ENCODE measurements at places on chromosomes 6 and 20. TPM values are rescaled to one million over a fixed set of nuclear protein-coding genes. Genes with fewer than 3 reads are reported as not detected.

- H3K27me3 ChIP-seq: no peaks in the 10 kb centered on the region
- no peak overlapping the region for H3K4me3 ChIP-seq
- no peak overlapping the region for H3K27ac ChIP-seq
- H3K4me1 ChIP-seq: no peaks in the 10 kb centered on the region
- no peaks in the 10 kb centered on the region for H3K36me3 ChIP-seq
Measured at GRCh38 chr20:11057624-11058023, 383.8 kb upstream of the JAG1 start.

DNA sequence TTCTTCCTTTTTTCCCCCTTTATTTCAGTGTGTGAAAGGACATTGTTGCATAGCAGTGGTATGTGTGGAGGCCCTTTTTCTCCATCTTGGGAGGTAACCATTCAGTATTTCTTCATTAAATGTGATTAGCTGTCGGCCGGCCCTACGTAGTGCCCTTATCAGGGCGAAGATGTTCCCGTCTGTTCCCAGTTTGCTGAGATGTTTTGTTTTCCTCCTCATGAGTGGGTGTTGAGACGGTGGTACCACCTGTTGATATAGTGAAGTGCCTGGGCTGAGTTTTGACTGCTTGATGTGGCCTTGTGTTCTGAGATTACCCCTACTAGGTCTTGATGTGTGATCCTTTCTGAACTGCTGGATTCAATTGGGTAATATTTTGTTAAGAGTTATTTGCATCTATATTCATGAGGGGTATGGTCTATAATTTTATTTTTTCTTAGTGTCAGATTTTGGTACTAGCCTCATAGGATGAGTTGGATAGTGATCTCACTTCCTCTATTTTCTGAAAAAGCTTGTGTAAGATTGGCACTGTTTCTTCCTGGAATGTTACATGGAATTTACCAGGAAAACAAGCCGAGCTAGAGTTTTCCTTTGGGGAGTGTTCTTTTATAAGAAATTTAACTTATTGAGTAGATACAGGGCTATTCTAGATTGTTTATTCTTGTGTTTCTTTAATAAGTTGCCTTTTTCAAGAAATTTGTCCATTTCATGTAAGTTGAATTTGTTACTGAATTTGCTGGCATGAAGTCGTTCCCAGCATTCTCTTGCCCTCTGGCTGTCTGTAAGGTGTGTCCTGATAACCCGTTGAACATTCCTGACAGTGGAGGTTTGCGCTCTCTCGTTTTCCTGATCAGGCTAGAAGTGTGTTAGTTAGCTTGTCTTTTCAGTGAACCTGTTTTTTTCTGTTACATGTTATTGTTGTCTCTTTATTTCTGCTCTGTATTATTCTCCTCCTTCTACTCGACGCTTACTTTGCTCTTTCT, 4.3 kb downstream of the MTG2 start:
- DNase-seq: no peak
- no peak overlapping the region for H3K27ac ChIP-seq
- H3K27me3 ChIP-seq: no peaks in the 10 kb centered on the region
- peaks cover 15% of the 10 kb centered on the region for H3K4me1 ChIP-seq
- peaks cover 21% of the 10 kb centered on the region for H3K36me3 ChIP-seq

GRCh38 chr6:132964868-132965382, 150.6 kb downstream of the RPS12 start:
- no peaks in the 10 kb centered on the region for H3K4me1 ChIP-seq
- H3K4me3 ChIP-seq: no peak overlapping the region
- no peaks in the 10 kb centered on the region for H3K36me3 ChIP-seq
- H3K27ac ChIP-seq: no peak overlapping the region
- no peak for DNase-seq
- H3K27me3 ChIP-seq: no peaks in the 10 kb centered on the region

DNA sequence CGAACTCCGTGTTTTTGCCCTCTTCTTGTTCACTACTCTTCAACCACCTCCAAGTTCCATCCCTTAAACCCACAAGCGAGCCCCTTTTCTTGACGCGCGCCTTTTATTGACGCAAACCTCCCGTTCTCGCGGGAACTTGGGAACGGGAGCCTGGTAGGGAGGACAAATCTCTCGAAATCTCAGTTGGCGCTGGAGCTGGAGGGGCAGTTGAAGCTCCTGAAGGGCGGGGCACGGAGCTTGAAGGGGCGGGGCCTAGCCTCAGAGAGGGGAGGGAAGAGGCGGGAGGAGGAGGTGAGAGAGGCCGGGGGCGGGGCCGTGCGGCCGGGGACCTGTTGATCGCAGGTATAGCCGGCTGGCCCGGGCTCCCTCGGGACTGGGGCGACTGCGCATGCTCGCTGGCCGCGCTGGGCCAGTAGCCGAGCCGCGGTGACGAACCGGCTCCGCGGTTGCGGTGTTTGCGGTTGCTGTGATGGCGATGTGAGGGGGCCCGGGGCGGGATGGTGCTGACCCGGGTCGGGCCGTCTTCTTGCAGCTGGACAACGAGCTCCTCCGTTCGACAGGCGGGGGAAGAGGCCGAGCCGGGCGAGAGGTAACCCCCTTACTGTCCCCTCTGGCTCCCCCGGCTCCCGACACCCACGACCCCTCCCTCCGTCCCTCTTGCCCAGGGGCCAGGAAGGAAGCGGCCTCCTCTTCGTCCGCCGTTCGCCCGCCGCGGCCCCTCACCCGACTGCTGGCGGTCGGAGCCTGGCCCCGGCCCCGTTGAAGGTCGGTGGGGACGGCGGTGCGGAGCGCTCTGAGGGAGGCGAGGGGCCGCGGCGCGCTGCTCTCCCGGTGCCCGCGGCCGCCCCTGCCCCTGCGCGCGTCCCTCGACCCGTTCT, at the start of gene FAM135A:
TSS of gene FAM135A (plus strand) at position 395 of the 878 bp plus-strand sequence. CDS start 14,835 bp downstream, outside the sequence.
- H3K27ac ChIP-seq: peak within 1 kb of the TSS; percentile 79
- H3K36me3 ChIP-seq: no peaks in the 10 kb centered on the region
- peak; percentile 90 for DNase-seq
- H3K4me1 ChIP-seq: peaks cover 23% of the 10 kb centered on the region
- H3K4me3 ChIP-seq: peak within 1 kb of the TSS; percentile 95
- H3K27me3 ChIP-seq: no peaks in the 10 kb centered on the region

- no peaks in the 10 kb centered on the region for H3K36me3 ChIP-seq
- peak overlapping the region; percentile 65 for H3K4me3 ChIP-seq
- peaks cover 49% of the 10 kb centered on the region for H3K4me1 ChIP-seq
- H3K27ac ChIP-seq: no peak overlapping the region
- H3K27me3 ChIP-seq: no peaks in the 10 kb centered on the region
- DNase-seq: no peak
Measured at GRCh38 chr6:16689788-16690607, 71.3 kb downstream of the ATXN1 start.

The GSTA2 gene
- not detected for total RNA-seq

Data from CD4-positive, CD25-positive, alpha-beta regulatory T cell (primary cell).